ENCODE measurements at places on chromosomes 2 and 18. TPM values are rescaled to one million over a fixed set of nuclear protein-coding genes. Genes with fewer than 3 reads are reported as not detected.

SNRNP200 gene
- total RNA-seq, result 200 TPM

PMAIP1 gene
- 81.5 TPM for total RNA-seq

RAB6C gene
- not detected for total RNA-seq

PID1 gene
- 0.36 TPM for total RNA-seq

FKBP1B gene
- 1.5 TPM for total RNA-seq

SKOR2 gene
- total RNA-seq, result not detected

EGR4 gene
- not detected for total RNA-seq

CTDP1 gene
- 78.0 TPM for total RNA-seq

LOXHD1 gene
- total RNA-seq, result not detected

SLC23A3 gene
- 5.4 TPM for total RNA-seq

C2orf66 gene
- total RNA-seq, result not detected

FOXD4L1 gene
- total RNA-seq, result not detected

FAM161A gene
- 2.5 TPM for total RNA-seq

TUBA3E gene
- total RNA-seq, result not detected

SERPINB10 gene
- not detected for total RNA-seq

RIT2 gene
- total RNA-seq, result not detected

PLCD4 gene
- 0.43 TPM for total RNA-seq

APCDD1 gene
- 0.38 TPM for total RNA-seq

RBM43 gene
- total RNA-seq, result 16.9 TPM

DOCK10 gene
- 235 TPM for total RNA-seq

MTCL1 gene
- 0.43 TPM for total RNA-seq

FARSB gene
- 14.4 TPM for total RNA-seq
